ENCODE measurements at places on chromosomes 7 and 10. TPM values are rescaled to one million over a fixed set of nuclear protein-coding genes. Genes with fewer than 3 reads are reported as not detected.

- no peak for DNase-seq
These were observed 11.0 kb downstream of the PYROXD2 start for GRCh38 chr10:98403812-98404504.

- DNase-seq: no peak
These were observed 3.1 kb downstream of the ABLIM1 start for GRCh38 chr10:114654822-114655575.

CPA2 gene
- total RNA-seq: not detected

- no peak for DNase-seq
These were observed 926.5 kb upstream of the GHITM start for GRCh38 chr10:83212632-83213334.

DNA sequence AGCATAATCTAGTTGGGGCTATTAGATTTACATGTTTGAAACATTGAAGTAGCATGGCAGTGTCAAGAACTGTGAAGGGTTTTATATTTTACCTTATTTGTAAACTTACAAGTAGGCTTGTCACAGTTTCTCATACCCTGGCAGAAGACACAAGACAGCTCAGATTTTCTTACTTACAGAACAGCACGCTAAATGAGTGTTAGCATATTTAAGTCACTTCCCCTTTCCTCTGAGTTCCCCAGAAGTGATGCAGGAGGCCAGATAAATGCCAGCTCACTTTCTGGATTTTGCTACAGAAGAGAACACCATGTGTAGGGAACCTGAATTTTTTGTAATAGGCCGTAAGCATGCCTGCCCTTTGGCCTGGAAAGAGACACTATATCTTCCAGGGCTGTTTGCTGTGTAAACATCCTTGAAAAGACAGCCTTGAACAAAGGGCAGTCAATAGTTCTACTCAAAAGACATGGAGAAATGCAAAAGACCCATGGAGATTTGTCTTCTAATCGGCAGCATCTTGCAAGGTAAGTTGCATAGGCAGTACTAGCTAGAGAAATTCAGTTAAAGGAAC lies 279.1 kb downstream of the PHF14 start:
- DNase-seq: no peak

DNA sequence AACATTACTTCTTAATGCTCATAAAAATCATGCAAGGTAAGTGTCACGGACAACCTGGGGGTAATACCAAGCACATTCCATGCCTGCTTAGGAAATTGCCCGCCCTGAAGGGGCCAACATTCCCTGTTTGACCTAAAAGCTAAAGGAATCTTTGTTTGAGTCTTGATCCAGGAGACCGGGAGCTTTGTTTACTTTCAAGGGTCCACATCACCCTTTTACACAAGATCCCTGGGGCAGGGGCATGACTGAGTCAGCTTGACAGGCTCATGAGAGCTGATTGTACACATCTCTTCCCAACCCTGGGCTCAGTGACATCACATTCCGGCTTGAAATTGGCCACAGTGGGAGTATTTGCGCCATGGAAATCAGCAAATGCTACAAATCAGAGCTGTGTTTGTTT lies 248.1 kb upstream of the HABP2 start:
- DNase-seq: no peak

DNA sequence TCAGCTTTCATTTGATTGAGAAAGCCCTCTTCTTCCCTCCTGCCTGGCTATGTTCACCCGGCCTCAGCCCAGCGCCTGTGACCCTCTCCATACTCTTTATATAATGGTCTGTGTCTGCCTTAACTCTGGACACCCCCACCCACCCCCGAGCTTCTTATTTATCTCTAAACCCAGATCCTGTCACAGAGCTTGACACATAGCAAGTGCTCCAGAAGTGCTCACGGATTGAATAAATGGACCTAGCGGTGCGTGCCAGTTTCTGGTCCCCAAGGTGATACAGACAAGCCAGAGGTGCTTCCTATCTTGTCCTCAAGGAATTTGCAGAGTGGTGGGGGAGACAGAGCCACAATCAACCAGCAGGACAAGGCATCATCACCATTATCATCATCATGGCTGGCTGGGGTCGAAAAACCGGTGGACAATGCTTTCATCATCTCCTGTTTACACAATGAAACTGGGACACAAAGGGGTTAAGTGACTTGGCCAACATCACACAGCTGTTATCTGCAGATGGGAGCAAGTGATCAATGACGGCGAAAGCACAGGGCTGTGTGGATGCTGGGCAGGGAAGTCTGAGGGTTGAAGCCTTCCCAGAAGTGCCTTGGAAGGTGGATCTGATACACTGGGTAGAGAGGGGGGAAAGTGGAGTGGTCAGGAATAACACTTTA lies 2.2 kb upstream of the LOXL4 start:
- no peak for DNase-seq

DNA sequence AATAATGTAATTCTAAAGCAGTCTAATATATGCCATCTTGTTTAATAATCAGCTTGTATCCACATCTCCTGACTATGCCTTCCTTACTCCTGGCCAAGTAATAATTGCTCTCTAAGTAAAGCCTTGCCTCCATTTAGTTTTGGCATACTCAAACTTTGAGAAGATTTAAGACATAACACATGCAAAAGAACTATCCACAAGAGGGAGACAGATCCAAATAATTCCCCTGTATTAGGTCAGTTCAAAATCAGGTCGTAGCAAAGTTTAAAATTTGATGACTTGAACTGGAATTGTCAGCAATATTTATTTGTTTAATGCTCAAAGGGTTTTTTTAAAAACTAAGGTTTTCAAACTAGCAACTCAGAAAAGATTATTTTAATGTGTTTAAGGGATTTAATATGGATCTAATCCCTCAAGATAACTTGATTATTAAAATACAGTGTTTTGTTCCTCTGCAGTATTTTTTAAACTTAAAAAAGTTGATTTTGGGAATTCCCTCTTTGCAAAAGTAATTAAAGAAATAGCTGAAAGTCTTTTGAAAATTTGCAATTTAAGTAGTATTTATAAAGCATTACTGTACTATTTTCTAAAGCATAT lies 95.3 kb downstream of the HDAC9 start:
- DNase-seq: no peak

- no peak for DNase-seq
These were observed 41.7 kb downstream of the DENND11 start for GRCh38 chr7:141660259-141660658.

GRCh38 chr10:47332371-47332770 lies 10.1 kb downstream of the GDF2 start:
- no peak for DNase-seq

CLCN1 gene
- total RNA-seq: not detected

LIPK gene
- total RNA-seq: not detected

GRCh38 chr10:101831169-101831811 lies 12.3 kb downstream of the KCNIP2 start:
- no peak for DNase-seq

TECPR1 gene
- 49.4 TPM for total RNA-seq

- no peak for DNase-seq
These were observed 247.7 kb upstream of the ZMIZ1 start for GRCh38 chr10:78821052-78821451.

DNA sequence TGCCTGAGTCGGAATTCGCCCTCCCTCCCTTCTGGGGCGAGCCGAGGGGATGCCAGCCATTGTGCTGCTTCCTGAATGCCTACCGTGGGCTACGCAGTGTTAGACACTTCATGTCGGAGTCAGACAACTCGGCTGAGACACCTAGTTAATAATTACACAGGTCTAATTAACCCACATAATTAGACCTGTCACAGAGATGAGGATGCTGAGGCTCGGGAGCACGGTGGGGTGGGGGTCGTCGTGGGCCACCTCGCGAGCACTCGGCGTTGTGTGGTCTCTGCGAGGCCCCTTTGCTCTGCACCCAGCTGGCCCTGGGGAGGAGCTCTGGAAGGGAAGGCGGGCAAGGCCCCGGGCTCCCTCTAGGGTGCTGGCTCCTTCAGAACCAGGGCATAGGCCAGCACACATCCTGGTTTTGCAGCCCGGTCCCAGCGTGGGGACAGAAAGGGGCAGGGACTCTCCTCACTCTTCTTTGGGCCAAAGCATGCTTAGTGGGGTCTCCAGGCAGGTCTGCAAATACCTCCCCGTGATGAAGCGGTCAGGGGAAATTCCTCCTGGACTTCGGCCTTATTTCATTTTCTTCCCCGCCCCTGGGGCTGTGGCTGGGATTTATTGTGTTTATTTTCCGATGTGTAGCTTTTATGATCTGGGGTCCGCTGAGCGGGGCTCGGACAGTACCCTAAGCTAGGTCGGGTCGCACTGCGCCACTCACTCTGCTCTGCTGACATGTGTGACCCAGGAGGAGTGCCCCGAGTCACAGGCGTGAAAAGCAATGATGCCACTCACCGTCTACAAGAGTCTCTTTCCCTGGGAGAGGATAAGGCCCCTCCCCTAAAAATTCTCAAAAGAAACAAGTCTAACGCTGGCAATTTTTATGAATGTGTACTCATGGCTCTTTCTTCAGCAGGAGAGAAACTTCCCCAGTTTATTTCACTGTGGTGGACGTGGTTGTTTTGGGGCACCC lies 4.9 kb upstream of the FOXL3 start:
- no peak for DNase-seq

AQP1 gene
- total RNA-seq: 1.6 TPM

- no peak for DNase-seq
These were observed 71.2 kb upstream of the AOAH start for GRCh38 chr7:36795451-36796021.

C10orf53 gene
- total RNA-seq: not detected

- peak; percentile 94 for DNase-seq
These were observed 95.5 kb downstream of the CTBP2 start for GRCh38 chr10:125064681-125065492.

GRCh38 chr7:64359543-64359942 lies 45.8 kb downstream of the ZNF736 start:
- no peak for DNase-seq

FGL2 gene
- 0.13 TPM for total RNA-seq

- no peak for DNase-seq
These were observed 117.2 kb downstream of the RAB11FIP2 start for GRCh38 chr10:117929327-117930067.

DNA sequence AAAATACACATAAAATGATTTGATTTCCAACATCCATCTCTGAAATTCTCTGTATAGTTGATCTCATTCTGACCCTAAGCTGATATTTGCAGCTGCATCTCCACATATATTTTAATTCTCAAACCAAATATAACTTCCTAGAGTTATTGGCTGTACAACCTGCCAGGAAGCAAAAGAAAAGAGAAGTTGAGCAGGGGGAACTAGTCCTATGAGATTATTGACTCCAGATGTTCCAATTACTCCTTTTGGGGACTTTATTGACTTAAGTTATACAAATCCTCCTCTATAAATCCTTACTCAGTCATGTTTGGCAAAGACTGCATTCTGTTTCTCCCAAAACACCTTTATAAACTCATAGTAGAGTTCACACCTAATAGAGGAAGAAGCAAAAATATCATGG lies 599.4 kb upstream of the ANKRD30A start:
- DNase-seq: no peak

DNA sequence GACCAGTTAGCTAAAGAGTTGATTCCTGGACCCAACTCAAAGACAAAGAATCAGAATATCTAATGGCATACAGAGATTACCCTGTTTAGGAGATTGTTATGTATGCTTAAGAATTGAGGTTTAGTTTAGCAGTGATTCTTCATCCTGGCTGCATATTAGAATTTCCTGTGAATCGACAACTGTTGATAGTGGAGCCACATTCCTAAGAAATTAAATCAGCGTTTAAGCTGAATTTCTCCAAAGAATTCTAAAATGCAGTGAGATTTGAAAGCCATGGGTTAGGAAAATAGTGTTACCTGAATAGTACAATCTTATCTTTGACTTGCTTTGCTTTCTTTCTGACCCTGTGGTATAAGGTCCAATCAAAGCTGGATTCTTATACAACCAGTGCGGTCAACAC lies 16.4 kb upstream of the FERD3L start:
- DNase-seq: no peak

EVX1 gene
- not detected for total RNA-seq

DNA sequence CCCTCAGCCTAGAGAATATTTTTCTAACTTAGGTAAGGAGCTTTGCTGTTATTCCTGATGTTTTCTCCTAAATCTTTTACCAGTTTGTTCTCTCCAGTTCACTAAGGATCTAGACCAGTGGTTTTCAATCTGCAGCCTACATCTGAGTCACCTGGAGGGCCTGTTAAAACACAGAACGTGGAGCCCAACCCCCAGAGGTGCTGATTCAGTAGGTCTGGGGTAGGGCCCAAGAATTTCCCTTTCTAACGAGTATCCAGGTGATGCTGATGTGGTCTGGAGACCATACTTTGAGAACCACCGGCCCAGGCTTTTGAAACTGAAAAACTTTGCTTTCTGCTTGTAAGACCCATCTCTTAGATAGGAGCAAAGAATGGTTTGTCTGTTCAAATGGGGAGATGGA lies 51.2 kb upstream of the KMT2E start:
- no peak for DNase-seq

GRCh38 chr10:49408519-49409306 lies 12.8 kb upstream of the DRGX start:
- no peak for DNase-seq

ELOVL3 gene
- total RNA-seq: 1.1 TPM

GRCh38 chr10:30027057-30028005 lies 32.1 kb downstream of the JCAD start:
- peak; percentile 19 for DNase-seq

Data from kidney epithelial cell (primary cell).